NK-92 treated with Interleukin-12 subunit alpha and Interleukin-12 subunit beta, amount 100 ng/mL, for 24 hours (cell line): ENCODE measurements at places on chromosomes 2 and 18.

DNA sequence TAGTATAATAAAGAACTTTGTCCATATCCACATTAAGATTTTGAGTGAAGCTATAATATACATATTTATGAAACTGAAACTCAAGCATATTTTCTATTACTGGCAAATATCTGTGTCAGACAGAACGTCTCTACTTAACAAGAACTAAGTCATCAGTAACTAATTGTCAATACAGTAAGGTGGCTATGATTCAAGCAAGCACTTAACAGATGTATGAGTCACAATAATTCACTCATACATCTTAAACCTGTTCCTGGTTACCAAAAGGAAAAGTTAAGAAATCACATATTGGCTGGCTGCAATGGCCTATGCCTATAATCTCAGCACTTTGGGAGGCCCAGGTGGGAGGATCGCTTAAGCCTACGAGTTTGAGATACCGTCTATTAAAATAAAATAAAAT, 96.0 kb downstream of the SOS1 start:
- DNase-seq, result no peak

GRCh38 chr2:233101141-233101540, 41.0 kb downstream of the INPP5D start:
- no peak for DNase-seq

DNA sequence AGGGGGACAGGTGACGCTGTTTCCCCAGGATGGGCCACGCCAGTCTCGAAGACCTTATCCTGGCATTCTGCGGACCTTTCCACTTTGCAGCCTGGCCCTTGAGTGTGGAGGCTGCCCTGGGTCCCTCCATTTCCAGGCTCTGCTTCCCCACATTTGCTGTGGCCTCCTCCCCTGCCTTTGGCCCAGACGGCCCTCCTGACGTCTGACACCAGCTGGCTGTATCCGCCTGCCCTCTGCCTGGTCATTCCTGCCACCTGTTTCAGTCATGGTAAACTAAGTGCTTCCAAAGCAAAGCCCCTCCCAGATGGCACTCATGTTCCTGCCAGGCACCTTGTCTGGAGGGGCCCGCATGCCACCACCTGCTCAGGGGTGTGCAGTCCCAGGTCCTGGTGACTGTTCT, 95.1 kb downstream of the ASB1 start:
- no peak for DNase-seq

- no peak for DNase-seq
Observed at GRCh38 chr2:75800456-75800855, 89.7 kb upstream of the GCFC2 start.

DNA sequence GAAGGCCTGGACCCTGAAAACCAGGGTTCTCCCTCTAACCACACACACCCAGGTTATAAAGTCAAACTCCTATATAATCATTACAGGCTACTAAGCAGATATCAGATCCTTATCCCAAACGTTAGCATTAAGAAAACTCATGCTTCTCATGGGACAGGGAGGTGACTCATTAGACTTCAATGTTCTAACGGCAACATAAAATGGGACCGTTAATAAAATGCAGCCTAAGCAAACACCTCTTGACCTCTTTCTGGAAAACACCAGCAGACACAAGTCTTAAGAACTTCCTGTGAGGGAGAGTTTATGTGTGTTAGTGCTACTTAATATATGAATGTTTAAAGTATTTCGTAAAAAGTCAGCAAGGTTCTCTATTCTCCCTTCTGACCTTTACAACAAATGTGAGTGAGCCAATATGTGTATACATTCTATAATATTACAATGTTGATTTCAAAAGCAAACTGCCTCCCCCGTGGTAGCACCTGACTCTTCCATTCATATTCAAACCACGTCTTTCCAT, 31.7 kb downstream of the LPIN2 start:
- no peak for DNase-seq

DNA sequence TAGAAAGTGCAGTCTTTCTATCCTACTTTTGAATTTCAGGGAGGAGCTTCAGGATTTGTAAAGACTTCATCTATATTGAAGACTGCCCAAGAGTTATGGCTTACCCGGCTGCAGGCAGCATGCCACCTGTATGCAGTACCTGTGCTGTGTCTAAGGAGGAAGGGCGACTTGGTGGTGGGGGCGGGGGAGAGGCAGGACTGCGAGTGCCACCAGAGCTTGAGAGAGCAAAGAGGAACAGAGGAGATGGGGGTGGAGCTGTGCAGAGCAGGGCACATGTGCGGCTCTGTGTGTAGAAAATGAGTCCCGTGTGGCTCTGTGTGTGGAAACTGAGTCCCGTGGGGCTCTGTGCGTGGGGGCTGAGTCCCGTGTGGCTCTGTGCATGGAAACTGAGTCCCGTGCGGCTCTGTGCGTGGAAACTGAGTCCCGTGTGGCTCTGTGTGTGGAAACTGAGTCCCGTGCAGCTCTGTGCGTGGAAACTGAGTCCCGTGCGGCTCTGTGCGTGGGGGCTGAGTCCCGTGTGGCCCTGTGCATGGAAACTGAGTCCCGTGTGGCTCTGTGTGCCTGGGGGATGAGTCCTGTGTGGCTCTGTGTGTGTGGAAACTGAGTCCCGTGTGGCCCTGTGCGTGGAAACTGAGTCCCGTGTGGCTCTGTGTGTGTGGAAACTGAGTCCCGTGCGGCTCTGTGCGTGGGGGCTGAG, 43.2 kb downstream of the LDLRAD4 start:
- no peak for DNase-seq

- DNase-seq, result no peak
Observed at GRCh38 chr18:56233595-56233994, 404.8 kb downstream of the TXNL1 start.

DNA sequence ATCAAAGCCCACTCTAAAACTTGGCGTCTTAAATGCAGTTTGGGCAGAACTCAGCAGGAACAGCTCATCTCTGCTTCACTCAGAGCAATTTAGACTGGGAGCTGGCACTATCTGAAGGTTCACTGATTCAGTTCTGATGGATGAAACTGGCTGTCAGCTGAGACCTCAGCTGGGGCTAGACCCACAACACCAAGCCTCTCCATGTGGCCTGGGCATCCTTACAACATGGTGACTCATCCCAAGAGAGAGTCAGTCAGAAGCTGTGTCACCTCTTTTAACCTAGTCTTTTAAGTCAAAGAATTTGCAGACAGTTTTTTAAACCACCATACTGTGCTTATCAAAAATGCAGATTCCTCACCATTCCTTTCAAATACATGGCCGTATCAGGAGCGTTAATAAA, 62.6 kb upstream of the ZNF397 start:
- DNase-seq, result no peak

DNA sequence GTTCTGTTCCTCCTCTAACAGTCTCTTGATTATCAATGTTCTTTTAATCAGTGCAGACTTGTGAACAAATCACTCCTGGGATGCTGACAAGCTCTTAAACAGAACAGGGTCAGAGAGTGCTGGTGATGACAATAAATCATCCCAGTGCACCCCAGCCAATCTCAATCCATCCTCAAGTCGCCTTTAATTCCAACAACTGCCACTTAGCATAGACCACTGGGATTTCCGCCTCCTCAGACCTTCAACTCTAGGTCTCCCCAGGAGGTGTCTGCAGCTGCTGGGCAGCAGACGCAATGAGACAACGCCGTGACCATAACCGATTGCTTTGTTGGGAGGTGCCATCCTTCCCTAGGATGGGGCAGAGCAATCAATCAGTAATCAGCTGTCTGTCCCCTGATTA, 184.2 kb upstream of the ACAA2 start:
- DNase-seq, result no peak

- no peak for DNase-seq
Observed at GRCh38 chr2:233791883-233792329, 13.8 kb downstream of the MROH2A start.

DNA sequence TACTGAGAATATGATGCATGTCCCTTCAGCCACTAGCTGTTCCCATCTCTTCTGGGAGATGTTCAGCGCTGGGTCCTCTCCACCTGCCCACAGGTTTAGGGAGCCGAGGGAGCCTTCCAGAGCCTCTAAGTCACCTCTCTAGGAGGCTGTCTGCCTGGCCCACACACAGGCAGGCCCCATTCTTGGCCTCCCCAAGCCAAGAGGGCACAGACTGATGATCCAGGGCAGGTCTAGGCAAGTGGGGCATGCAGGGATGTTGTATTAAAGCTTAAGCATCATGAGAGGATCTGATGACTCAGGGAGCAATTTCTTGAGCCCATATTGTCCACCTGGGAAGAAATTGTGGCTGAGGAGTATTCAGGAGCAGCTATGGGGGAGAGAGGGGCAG, 19.9 kb downstream of the TMSB10 start:
- no peak for DNase-seq

- no peak for DNase-seq
Observed at GRCh38 chr2:187541086-187542085, 12.8 kb downstream of the TFPI start.

GRCh38 chr2:213934560-213934959, 476.3 kb upstream of the VWC2L start:
- no peak for DNase-seq

- DNase-seq, result no peak
Observed at GRCh38 chr2:7837237-7837760, 844.6 kb upstream of the ID2 start.

- DNase-seq, result peak; percentile 36
Observed at GRCh38 chr18:58615140-58616132, 13.5 kb downstream of the ALPK2 start.

DNA sequence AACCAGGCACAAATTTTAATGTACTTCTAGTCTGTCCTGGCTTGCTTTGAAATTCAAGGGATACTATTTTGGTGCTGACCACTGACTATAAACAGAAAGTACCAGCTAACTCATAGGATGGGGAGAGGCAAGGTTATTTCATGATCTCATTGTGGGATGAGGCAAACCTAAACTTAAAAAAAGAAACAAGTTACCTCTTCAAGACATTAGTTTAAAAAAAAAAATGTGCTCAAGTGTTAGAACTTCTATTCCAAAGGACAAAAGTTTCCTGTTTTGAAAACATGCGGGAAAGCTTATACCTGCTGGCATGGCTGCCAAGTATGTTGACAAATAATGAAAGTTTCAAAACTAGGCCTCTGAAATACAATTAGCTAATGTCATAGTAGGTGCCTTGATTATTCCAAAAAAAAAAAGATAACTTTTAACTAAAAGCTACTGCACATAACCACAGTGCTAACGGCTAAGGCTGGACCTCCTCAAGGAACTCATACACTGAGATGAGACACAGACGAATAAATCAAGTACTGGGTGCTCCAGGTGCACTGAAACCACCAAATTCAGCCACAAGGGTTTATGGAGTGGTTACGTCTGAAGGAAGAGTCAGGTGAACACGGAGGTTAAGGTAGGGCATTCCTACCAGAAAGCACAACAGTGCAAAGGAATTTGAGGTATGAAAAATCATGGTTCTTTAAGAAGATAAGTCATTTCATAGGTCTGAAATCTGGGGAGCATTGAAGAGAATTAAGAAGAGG, 38.1 kb downstream of the TMEM131 start:
- DNase-seq, result no peak

DNA sequence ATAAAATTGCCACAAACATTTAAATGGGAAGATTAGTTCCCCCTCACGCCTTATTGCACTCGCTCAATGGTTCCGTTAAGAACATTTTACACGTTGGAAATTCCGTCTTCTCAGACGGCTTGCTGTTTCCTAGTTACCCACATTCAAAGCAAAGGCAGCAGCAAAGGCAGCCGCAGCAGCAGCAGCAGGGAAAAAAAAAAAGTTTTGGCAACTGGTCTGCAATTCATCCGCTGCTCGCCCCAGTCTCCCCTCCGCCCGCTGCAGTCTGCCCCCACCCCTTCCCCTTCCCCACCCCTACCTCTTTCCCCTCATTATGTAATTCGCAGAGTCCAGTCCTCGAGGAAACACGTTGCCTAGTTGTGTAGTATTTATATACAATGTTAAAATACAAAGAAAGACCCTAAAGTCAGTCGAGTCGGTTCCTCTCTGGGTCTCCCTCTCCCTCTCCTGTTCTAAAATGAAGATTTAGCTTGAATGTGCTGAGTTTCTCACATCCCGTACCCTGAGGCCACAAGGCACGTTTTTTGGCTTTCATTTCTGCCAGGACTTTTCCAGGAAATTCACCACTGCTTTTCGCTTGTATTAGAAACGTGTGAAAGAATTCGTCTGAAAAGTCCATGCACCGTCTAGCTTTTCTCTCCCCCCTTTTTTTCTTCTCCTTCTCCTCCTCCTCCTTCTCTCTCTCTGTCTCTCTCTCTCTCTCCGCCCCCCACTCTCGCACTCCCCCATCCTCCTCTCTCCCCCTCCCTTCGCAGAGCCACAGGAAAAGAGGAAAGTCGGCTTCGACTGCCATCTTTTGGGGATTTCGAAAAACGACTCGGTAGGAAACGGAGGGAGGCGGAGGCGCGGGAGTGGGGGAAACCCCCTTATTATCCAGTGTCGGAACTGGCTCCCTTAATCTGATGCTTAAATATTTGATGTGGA, 140.0 kb downstream of the MEIS1 start:
- no peak for DNase-seq

DNA sequence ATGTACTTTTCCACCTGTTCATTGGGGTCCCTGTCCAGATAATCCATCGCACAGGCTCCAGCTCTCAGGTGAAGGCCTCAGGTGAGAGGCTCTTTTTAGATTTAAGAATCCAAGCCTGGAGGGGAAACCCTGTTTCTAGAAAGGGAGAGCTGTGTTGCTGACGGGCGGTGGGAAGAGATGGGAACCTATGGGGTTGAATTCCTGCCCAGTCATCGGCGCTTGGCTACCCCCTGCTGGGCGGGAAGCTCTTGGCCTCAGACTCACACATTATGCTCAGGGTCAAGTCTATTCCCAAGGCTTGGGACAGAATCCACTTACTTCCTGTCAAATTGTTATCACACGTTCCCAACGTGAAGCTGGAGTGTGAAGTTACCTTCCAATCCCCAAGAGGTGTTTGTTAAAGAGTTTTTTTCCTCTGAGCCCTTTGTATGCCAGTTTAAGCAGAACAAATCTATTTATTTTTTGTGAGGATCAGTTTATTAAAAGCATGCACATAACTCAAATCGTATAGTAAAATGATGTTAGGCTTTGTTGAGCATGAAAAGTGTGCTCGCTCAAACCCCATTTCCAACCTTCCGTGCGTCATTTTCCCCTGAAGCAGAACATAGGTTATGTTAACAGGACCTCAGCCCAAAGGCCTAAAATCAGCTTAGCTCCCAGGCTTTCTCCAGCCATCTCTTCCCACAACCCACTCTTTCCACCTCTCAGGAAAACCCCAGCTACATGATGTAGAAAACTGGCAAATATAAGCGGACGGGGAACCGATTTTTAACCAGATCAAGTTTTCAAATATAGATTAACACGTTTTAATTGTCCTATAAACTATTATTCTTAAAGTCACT, 181.7 kb upstream of the ETAA1 start:
- no peak for DNase-seq

DNA sequence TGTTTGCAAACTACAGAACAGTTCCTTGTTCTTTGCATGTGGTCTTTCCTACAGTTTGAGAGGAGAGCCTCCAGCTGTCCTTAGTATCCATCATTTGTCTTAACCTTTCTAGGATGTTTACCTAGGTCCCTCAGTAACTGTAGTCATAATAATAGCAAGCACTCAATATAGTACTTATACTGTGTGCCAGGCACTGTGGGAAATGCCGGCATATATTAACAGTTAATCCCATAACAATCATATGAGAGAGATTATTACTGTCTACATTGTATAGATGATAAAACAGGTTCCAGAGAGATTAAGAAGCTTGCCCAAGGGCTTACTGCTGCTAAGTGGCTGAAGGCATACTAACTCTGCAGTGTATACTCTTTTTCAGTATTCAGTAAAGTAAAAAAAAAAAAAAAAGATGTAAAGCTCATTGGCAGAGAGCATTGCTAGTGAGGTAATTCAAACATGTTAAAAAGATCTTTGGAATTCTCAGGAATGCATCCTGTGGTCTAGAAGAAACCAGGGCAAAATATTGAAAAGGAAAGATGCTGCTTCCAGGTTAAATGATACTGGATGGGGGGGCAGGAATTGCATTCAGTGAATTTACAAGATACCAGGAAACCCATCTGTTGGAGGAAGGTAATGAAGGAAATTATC, 72.3 kb downstream of the SPTBN1 start:
- DNase-seq, result no peak

- DNase-seq, result no peak
Observed at GRCh38 chr2:69216535-69217332, 170.3 kb downstream of the GFPT1 start.
